Effector memory CD4-positive, alpha-beta T cell (primary cell): ENCODE measurements at places on chromosomes 1 and 21.

DNA sequence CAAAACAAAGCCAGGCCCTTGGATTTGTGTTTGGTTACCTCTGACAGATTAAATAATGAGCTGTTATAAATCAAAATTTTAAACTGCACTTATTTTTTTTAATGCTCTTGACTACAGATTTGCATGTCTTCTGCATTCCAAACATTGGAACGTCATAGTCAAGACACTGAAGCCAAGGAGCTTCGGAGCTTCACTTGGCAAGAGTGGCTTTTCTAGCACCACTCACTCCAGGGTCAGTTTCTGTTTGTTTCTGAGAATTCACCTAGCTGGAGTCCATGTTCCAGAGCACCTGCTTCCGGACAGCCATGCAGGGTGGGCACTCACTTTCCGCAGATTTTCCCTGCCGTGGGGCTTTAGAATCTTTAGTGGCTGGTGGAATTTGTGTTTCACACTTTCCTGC is 202.9 kb downstream of the ZP4 start:
- no peak for DNase-seq

- no peak for DNase-seq
These were observed 678.6 kb downstream of the PTPRU start for GRCh38 chr1:29914936-29915335.

DNA sequence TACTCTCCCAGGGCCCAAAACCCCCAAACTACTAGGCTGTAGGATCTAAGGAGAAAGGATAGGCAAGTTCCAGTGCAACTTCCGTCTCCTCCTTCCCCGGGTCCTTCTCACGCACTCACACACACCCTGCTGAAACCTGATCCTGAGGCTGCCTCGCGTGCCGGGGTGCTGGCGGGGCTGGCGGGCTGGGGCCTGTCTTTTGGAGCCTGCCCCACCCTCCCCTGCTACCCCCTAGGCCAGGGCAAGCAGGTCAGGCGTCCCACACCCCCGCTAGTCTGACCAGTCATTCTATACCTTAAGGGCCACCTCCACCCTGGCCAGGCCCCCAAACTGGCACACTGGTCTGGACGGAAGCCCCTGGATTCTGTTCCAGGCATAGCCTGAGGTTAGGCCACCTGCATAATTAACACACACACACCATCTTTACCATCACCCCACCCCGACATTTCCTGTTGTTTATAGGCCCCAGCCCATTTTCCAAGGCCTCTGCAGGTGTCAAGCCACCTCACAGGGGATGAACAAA is 48.3 kb upstream of the ARTN start:
- DNase-seq, result no peak

- no peak for DNase-seq
These were observed 13.7 kb downstream of the SLC45A3 start for GRCh38 chr1:205666372-205667166.

- DNase-seq, result no peak
These were observed 87.4 kb downstream of the CRB1 start for GRCh38 chr1:197355248-197355995.

GRCh38 chr1:67241200-67241746 is 66.4 kb upstream of the IL12RB2 start:
- DNase-seq, result no peak
